ENCODE measurements at places on chromosomes 1 and 21. TPM values are rescaled to one million over a fixed set of nuclear protein-coding genes. Genes with fewer than 3 reads are reported as not detected.
A peak's percentile ranks its signal among the peaks of the same experiment; 100 is the strongest.

Gene TXNIP
- total RNA-seq = 96.7 TPM

- peak; percentile 47 for DNase-seq
- H3K4me1 ChIP-seq = no peaks in the 10 kb centered on the region
- H3K4me3 ChIP-seq = no peak overlapping the region
- no peaks in the 10 kb centered on the region for H3K36me3 ChIP-seq
Observed at GRCh38 chr1:227994632-227995300, 12.0 kb upstream of the WNT3A start.

Gene DCLRE1B
- 5.7 TPM for total RNA-seq

GRCh38 chr1:8239039-8239305 lies 78.9 kb upstream of the SLC45A1 start:
- H3K27me3 ChIP-seq = no peaks in the 10 kb centered on the region
- H3K4me1 ChIP-seq = peaks cover 24% of the 10 kb centered on the region
- no peak overlapping the region for H3K4me3 ChIP-seq
- H3K27ac ChIP-seq = peak overlapping the region; percentile 96

- H3K4me1 ChIP-seq = no peaks in the 10 kb centered on the region
- DNase-seq = no peak
- H3K36me3 ChIP-seq = no peaks in the 10 kb centered on the region
- peaks cover 3% of the 10 kb centered on the region for H3K27me3 ChIP-seq
- H3K27ac ChIP-seq = no peak overlapping the region
Observed at GRCh38 chr1:194473766-194474165, 1287.4 kb upstream of the B3GALT2 start.

Gene CYB5RL
- 10.3 TPM for total RNA-seq

- no peak for DNase-seq
- peaks cover 15% of the 10 kb centered on the region for H3K4me1 ChIP-seq
- no peak overlapping the region for H3K4me3 ChIP-seq
- H3K36me3 ChIP-seq = peaks cover 15% of the 10 kb centered on the region
- no peaks in the 10 kb centered on the region for H3K27me3 ChIP-seq
- H3K27ac ChIP-seq = no peak overlapping the region
Observed at GRCh38 chr1:183834568-183834967, 29.6 kb downstream of the RGL1 start.

- H3K36me3 ChIP-seq = peaks cover 6% of the 10 kb centered on the region
- peak overlapping the region; percentile 3 for H3K27ac ChIP-seq
- no peaks in the 10 kb centered on the region for H3K27me3 ChIP-seq
- no peak overlapping the region for H3K4me3 ChIP-seq
Observed at GRCh38 chr1:245292553-245292952, 137.8 kb downstream of the KIF26B start.

GRCh38 chr1:192831706-192832355 lies 23.0 kb downstream of the RGS2 start:
- no peak for DNase-seq
- H3K36me3 ChIP-seq = no peaks in the 10 kb centered on the region
- peaks cover 20% of the 10 kb centered on the region for H3K27me3 ChIP-seq
- no peak overlapping the region for H3K4me3 ChIP-seq

Gene CFHR3
- total RNA-seq = 1.5 TPM

Gene F13B
- total RNA-seq = 0.48 TPM

GRCh38 chr1:222375701-222376100 lies 172.2 kb downstream of the HHIPL2 start:
- H3K27ac ChIP-seq = no peak overlapping the region
- DNase-seq = no peak
- H3K4me1 ChIP-seq = peaks cover 11% of the 10 kb centered on the region

DNA sequence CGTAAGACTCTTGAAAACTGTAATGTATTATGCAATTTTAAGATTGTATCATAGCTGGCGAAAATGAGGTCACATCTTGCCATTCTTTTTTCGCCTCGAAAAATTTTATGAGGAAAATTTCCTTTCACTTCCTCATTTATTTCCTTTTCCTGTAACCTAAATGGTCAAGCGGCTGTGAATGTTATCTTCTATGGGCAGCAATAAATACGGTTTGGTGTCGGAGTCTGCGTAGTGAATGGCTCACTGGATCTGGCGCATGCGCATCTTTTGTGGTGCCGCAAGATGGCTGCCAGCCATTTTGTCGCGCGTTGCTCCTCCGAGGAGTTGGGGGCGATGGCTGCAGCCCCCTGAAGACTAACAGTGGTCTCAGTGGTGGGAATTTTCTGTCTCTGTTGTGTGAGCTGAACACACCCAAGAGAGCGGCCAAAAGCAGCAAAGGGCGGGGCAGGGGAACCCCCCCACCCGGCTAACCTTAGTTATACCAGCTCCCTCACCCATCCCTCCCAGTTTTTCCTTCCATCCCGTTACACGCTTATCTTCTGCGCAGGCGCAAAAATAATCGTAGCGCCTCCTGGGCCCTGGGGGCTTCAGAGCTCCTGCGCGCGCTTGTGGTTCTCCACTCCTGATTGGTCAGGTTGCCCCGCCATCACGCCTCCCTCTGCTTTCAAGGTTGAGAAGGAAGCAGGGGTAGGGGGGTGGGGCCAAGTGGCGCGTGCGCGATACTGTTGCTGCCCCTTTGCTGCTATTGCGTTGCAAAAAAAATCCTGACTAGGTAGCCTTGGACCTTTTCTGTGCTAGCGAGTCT lies at the start of gene RPRD2:
Gene RPRD2, plus strand, starts transcription at position 722 of the 805 bp plus-strand sequence. CDS start 568 bp downstream, outside the sequence.
- peak; percentile 98 for DNase-seq
- peaks cover 16% of the 10 kb centered on the region for H3K4me1 ChIP-seq
- peak within 1 kb of the TSS; percentile 98 for H3K4me3 ChIP-seq
- no peaks in the 10 kb centered on the region for H3K27me3 ChIP-seq
- H3K27ac ChIP-seq = peak within 1 kb of the TSS; percentile 97

Gene DIRAS3
- total RNA-seq = 4.4 TPM

Gene PRAMEF33
- not detected for total RNA-seq

DNA sequence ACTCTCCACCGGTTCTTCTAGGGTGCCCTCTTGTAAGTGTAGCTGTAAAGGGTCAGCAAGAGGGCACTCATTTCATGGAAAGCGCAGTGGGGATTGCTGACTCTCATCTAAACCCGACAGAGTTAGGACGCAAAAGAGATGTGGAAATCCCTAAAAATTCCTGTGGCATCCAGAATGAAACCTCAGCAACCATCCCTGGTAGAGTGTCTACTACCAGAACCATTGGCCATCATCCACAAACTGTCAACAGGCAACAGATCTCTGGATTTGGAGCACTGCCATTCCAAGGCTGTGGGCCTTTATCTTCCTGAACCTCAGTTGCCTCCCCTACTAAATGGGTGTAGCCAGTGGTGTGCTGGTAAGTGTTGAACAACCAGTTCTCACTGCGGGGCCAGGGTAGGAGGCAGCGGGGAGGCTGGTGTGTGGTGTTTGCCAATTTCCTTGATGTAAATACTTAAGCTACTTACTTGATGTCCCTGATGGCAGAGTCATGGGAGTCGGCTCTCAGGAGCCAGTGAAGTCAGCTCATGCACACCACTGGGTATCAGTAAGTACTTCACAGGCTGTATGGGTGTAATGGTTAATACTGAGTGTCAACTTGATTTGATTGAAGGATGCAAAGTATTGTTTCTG lies 195.8 kb downstream of the KAZN start:
- no peak overlapping the region for H3K27ac ChIP-seq
- H3K4me3 ChIP-seq = no peak overlapping the region
- no peak for DNase-seq
- peaks cover 13% of the 10 kb centered on the region for H3K36me3 ChIP-seq
- peaks cover 22% of the 10 kb centered on the region for H3K4me1 ChIP-seq
- no peaks in the 10 kb centered on the region for H3K27me3 ChIP-seq

Gene NMNAT2
- 8.2 TPM for total RNA-seq

DNA sequence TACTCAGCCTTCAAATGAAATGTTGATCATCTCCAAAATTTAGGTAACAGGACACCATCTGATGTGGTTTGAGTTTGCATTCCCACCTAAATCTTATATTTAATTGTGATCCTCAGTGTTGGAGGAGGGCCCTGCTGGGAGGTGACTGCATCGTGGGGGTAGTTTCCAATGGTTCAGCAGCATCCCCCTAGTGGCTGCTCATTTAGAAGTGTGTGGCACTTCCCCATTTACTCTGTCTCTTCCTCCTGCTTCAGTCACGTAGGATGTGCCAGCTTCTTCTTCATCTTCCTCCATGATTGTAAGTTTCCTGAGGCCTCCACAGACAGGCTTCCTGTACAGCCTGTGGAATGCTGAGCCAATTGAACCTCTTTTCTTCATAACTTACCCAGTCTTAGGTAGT lies 731.2 kb downstream of the USP25 start:
- H3K27me3 ChIP-seq = no peaks in the 10 kb centered on the region
- H3K27ac ChIP-seq = no peak overlapping the region
- peaks cover 5% of the 10 kb centered on the region for H3K4me1 ChIP-seq

- peaks cover 4% of the 10 kb centered on the region for H3K4me1 ChIP-seq
- H3K27me3 ChIP-seq = peaks cover 10% of the 10 kb centered on the region
- no peak for DNase-seq
- peak overlapping the region; percentile 55 for H3K4me3 ChIP-seq
Observed at GRCh38 chr21:36994501-36995158, 11.9 kb upstream of the RIPPLY3 start.

GRCh38 chr1:43069461-43070050 lies 102.5 kb downstream of the EBNA1BP2 start:
- no peak overlapping the region for H3K4me3 ChIP-seq
- H3K27ac ChIP-seq = peak overlapping the region; percentile 55
- peaks cover 30% of the 10 kb centered on the region for H3K4me1 ChIP-seq
- H3K36me3 ChIP-seq = no peaks in the 10 kb centered on the region
- no peaks in the 10 kb centered on the region for H3K27me3 ChIP-seq
- DNase-seq = no peak

- no peaks in the 10 kb centered on the region for H3K27me3 ChIP-seq
- H3K27ac ChIP-seq = peak overlapping the region; percentile 11
- H3K4me3 ChIP-seq = no peak overlapping the region
- no peaks in the 10 kb centered on the region for H3K36me3 ChIP-seq
Observed at GRCh38 chr1:186155594-186155993, 219.5 kb downstream of the TPR start.

DNA sequence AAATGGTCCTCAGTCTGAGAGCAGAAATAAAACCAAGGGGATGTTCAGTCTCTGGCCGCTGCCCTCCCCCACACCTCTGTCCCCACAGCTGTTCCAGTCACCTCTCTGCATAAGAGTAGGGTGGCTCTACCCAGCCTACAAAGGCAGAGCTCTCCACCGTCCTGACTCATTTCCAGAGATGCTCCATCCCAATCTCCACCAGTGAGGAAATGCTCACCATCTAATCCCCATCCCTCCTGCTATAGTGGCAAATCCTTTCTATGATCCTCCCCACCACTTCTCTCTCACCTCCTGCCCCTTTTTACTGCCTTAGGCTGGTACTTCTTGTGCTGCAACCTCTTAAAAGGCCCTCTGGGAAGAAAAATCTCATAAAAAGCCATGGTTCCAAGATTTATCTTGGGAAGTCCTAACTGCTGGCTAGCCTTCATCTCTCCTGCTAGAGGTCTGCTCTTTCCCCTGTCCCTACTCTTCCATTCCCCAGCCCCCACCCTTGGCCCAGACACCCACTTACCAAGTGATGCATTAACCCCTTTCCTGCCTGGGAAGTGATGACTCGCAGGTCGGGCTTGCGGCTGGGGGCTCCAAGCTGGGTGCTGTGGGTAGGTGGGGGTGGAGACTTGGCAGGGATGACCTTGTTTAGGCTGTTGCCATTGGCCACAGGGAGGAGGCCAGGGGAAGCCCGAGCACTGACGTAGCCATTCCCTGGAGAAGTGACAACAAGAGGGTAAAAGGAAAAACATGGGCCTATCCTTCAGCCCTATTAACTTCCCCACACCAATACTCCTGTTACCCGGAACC lies 23.9 kb downstream of the MEF2D start:
- H3K4me3 ChIP-seq = no peak overlapping the region
- DNase-seq = no peak
- H3K36me3 ChIP-seq = peaks cover 16% of the 10 kb centered on the region

DNA sequence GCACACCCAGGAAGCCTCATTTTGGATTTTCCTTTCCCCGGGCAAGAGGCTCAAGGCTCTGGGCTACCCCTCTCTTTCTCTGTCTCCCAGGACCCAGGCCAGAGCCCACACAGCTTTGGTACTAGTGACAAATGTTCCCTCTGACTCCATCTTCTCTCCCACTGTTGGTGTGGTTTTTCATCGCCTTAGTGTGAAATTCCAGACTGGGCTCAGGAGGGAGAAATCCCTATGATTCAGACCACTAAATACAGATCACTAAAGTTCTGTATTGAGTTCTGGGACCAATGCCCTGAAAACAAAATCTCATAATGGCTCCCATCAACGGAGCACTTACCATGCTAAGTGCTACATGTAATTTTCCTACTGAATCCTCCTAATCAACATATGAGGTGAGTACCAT lies 26.1 kb downstream of the IQGAP3 start:
- no peak overlapping the region for H3K27ac ChIP-seq

Gene PTPRF
- 260 TPM for total RNA-seq

Gene SLC26A9
- total RNA-seq = 0.45 TPM

- no peak overlapping the region for H3K4me3 ChIP-seq
- no peak for DNase-seq
- H3K4me1 ChIP-seq = no peaks in the 10 kb centered on the region
- H3K27me3 ChIP-seq = peaks cover 17% of the 10 kb centered on the region
- H3K27ac ChIP-seq = no peak overlapping the region
Observed at GRCh38 chr1:5150191-5150590, 495.8 kb downstream of the AJAP1 start.

DNA sequence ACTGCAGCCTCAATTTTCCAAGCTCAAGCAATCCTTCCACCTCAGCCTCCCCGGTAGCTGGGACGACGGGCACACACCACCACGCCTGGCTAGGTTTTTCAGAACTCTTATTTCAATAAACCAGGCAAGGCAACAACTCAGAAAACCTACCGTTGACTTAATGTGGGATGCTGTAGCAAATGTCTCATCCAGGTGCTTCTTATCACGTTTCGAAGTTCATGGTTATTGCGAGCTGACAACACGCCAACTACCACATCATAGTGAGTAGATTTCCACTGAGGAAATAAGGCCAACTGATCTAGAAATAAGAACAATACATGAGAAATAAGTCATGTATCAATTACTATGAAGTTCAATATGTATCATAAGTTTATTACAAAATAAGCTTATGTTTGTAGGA lies 9.7 kb downstream of the B3GALNT2 start:
- H3K27ac ChIP-seq = no peak overlapping the region
- H3K36me3 ChIP-seq = peaks cover 26% of the 10 kb centered on the region
- no peak overlapping the region for H3K4me3 ChIP-seq
- no peaks in the 10 kb centered on the region for H3K27me3 ChIP-seq
- no peak for DNase-seq

GRCh38 chr1:243363832-243364231 lies 108.0 kb downstream of the SDCCAG8 start:
- H3K4me3 ChIP-seq = no peak overlapping the region
- H3K27me3 ChIP-seq = no peaks in the 10 kb centered on the region
- no peaks in the 10 kb centered on the region for H3K4me1 ChIP-seq
- H3K27ac ChIP-seq = no peak overlapping the region
- DNase-seq = no peak

Gene CLDN17
- not detected for total RNA-seq

DNA sequence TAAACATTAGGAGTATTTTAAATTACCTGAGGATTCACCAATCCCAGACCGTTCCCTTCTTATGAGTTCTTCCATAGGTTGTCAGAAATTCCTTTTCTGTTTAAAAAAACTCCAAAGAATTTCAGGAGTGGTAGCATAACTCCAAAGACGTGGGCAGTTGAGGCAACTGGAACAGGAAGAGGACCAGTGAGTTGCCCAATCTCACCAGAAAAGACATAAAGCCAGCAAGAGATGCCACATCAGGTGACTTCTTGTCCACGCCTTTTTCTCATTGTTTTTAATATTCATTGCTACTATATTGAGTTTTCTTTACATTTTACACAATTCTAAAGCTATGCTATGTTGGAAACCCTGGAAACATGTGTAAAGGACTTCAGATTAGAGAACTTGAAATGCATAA lies 88.1 kb upstream of the JAK1 start:
- H3K27ac ChIP-seq = no peak overlapping the region
- no peak overlapping the region for H3K4me3 ChIP-seq
- H3K4me1 ChIP-seq = peaks cover 5% of the 10 kb centered on the region
- no peaks in the 10 kb centered on the region for H3K27me3 ChIP-seq

- peak; percentile 85 for DNase-seq
- no peaks in the 10 kb centered on the region for H3K36me3 ChIP-seq
- no peak overlapping the region for H3K4me3 ChIP-seq
- H3K4me1 ChIP-seq = peaks cover 4% of the 10 kb centered on the region
- H3K27ac ChIP-seq = no peak overlapping the region
Observed at GRCh38 chr1:202692959-202693555, 17.2 kb downstream of the SYT2 start.
